ENCODE measurements at places on chromosomes 7 and 10.

DNA sequence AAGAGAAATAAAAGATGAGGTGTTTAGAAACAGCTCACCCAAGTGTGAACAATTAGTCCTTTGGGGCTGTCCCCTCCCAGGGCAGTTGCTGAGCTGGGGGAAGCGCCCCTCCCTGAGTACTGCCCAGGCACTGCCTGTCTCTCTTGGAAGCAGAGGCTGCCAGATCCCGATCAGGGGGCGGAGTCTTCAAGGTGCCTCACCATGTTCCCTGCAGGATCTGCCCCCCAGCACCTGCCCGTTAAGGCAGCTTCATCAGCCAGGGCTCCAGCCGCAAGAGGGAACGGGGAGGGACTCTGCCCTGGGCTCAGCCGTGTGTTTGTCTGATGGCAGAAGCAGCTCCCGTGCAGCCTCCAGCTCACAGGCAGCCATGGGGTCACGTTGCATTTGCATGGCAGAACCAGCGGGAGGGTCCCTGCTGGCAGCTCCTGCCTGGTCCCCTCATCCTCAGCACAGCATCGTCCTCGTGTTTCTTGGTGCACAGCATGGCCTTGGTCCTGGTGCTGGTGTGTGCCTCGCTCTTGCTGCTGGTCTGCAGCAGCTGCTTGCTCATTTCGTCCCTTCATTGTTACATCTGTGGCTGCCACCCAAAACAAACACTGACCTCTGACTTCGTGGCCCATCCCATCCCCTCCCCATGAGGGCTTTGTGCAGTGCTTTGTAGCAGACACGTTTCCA is 10.7 kb upstream of the DPYSL4 start:
- no peak for DNase-seq

DNA sequence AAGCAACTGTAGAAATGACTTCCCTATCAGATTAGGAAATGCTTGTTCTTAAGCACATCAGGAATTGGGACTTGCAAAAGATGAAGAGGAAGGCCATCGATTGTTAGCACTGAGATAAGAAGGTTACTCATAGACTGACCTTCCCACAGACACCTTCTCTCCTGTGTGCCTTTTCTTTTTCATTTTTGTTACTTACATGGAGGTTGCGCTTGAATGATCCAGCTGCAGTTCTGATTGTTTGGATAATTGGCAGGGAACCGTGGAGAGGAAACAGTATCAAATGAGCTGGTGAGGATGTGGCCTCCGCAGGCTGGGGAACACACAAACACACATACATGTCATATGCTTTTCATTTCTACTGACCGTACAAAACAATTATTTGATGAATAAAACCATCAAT is 134.9 kb upstream of the RSU1 start:
- DNase-seq: no peak

DNA sequence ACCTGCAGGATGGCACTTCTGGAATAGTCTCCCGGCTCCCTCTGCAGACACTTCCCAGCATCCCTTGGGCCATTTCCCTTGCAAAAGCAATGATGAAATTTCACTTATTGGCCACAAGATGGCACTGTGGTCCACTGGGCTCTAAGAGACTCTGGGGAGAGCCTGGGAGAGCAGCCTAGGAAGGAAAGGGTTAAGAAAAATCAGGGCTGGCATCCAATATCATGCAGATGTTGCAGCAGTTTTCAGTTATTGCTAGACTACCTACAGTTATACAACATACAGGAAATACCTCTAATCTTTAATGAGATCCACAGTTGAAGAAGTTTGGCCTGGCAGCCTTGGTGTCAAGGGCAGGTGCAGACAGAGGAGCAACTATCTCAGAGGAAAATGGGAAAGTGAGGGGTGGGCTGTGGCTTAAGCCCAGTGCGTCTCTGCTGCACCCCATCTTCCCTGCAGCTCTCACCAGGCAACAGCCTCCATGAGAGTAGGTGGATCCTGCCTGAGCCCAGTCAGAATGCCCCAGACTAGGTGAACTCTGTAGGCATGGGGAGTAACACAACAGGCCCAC is 100.2 kb upstream of the PRSS58 start:
- no peak for DNase-seq

DNA sequence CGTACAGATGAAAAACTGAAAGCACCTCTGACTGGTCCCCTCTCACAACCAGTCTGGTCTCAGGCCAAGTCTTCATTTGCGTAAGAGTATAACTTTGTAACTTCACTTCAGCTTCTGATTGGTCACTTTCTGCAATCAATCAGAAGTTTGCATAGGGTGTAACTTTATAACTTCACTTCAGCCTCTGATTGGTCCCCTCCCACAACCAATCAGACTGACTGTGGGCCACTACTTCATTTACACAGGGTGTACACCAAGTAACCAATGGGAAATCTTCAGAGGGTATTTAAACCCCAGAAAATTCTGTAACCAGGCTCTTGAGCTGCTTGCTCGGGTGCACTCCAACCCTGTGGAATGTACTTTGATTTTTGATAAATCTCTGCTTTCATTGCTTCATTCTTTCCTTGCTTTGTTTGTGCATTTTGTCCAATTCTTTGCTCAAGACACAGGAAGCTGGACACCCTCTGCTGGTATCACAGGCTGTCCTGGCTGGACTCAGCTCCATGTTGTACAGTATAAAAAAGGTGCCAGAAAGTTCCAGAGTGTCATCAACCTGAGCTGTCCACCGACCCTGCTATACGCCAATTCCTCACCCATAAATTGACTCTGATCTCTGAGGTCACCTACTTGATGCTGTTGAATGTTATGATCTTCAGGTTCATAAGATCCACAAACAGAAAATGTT is 74.5 kb downstream of the COBL start:
- no peak for DNase-seq

DNA sequence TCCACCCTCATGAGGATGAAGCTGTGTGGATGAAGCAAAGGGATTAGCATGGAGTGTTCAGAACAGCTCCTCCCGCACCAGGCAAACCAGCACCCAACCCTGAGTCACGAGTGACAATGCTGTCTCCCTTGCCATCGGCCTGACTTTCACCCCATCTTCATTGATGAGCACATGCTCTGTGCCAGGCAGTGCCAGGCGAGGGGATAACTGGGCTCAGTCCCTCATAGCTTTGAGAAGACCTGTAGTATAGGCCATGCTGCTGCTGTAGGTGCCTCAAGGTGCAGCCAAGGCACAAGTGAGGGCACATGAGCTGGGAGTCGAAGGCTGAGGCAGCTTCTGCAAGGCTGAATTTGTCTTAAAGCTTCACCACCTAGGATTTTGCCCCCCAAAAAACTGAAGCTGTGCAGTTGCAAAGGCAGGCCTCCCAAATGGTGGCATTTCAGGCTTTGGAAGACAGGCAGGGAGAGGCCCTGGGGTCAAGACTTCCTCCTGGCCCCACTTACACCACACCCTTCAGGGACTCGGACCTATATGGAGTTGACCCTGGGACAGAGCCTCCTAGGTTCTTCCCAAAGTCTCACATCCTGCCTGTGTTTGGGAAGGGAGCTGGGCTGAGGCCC is 54.2 kb upstream of the GDF10 start:
- DNase-seq: no peak

GRCh38 chr7:55085511-55086412 is 66.9 kb downstream of the EGFR start:
- DNase-seq: no peak

GRCh38 chr7:2510909-2511768 is 8.4 kb upstream of the LFNG start:
- no peak for DNase-seq

DNA sequence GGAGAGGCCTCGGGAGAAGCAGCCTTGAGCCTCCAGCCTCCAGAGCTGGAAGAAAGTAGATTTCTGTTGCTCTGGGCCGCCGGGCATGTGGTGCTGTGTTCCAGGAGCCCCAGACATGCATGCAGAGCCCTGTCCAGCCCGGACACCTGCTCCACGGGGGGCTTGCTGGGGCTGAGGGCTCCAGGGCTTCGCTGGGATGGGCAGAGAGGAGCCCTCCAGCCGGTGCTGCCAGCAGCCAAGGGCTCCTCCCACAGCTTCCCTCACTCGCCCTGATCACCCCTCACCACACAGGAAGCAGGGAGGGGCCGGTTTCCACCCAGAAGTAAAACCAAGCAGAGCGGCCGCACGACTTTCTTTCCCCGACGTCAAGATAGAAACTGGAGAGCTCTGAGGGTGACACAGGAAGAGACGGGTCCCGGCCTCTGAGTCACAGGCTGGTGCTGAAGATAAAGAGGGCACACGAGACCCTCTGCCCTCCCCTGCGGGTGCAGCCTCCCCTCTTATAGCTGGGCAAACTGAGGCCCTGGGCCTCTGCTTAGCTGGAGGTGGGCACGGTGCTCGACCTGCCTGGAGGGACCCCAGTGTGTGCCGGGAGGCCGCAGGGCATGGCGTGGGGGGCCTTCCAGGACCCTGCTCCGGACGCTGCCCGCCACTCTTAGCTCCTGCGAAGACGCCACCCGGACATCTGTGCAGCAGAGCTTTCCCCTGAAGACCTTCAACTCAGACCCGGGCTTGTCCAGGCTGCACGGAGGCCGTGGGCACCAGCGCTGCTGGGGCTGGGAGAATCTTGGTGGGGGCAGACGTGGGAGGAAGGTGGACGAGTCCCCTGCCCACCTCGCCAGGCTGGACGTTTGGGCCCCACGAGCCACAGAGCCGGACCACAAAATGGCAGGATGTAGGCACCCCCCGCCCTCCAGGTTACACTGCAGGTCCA is 31.1 kb downstream of the ADAP1 start:
- DNase-seq: peak; percentile 78

GRCh38 chr7:28076423-28077200 is 104.0 kb downstream of the JAZF1 start:
- no peak for DNase-seq

DNA sequence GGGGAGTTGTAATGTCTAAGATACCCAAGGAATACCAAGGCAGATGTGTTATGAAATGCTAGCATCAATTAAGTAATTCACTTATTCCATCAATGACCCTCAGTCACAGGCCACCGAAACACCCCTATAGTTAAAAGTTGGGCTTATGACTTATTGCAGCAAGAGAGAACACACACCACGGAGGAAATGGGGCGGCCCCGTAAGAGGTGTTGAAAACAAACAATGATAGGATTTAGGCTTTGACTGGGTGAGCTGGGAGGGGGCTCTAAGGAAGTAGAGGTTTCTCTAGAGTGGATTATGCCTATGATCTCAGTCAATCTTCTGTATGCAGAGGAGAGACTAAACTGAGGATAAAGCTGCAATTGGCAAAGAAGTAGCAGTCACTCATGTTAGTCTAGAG is 45.4 kb upstream of the PRKCQ start:
- DNase-seq: no peak

All from stimulated activated CD8-positive, alpha-beta memory T cell treated with anti-CD3 and anti-CD28 coated beads, Interleukin-4, amount 100 ng/mL, for 4 hours (primary cell).